Mesenchymal stem cell (in vitro differentiated cells and primary cell): ENCODE measurements at places on chromosomes 6 and 20.
A peak's percentile ranks its signal among the peaks of the same experiment; 100 is the strongest.

GRCh38 chr20:59623133-59623532, 18.8 kb downstream of the PHACTR3 start:
- H3K36me3 ChIP-seq = peaks cover 1% of the 10 kb centered on the region
- no peak overlapping the region for H3K27ac ChIP-seq
- H3K4me1 ChIP-seq = no peaks in the 10 kb centered on the region
- H3K27me3 ChIP-seq = no peaks in the 10 kb centered on the region
- H3K4me3 ChIP-seq = no peak overlapping the region

DNA sequence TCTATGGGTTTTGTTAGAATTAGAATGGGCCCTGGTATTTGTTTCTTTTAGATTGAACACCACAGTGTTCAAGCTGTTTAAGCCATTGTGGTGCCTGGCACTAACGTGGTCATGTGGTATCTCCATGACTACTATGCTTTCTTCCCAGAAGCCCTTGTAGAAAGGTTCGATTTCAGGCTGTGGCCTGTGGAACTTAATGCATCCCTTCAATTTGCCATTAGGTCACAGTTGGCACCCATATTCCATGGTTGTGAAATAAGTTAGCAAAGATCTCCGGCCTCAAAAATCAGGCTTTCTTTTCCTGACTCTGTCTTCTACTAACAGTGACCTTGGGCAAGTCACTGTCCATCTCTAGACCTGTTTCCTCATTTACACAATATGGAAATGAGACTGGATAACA, 31.3 kb upstream of the AAR2 start:
- H3K4me3 ChIP-seq = no peak overlapping the region
- H3K27me3 ChIP-seq = no peaks in the 10 kb centered on the region
- no peak for DNase-seq

GRCh38 chr6:36510365-36510764, 36.9 kb downstream of the STK38 start:
- peaks cover 8% of the 10 kb centered on the region for H3K4me1 ChIP-seq
- H3K4me3 ChIP-seq = no peak overlapping the region
- H3K36me3 ChIP-seq = peaks cover 32% of the 10 kb centered on the region
- DNase-seq = no peak

DNA sequence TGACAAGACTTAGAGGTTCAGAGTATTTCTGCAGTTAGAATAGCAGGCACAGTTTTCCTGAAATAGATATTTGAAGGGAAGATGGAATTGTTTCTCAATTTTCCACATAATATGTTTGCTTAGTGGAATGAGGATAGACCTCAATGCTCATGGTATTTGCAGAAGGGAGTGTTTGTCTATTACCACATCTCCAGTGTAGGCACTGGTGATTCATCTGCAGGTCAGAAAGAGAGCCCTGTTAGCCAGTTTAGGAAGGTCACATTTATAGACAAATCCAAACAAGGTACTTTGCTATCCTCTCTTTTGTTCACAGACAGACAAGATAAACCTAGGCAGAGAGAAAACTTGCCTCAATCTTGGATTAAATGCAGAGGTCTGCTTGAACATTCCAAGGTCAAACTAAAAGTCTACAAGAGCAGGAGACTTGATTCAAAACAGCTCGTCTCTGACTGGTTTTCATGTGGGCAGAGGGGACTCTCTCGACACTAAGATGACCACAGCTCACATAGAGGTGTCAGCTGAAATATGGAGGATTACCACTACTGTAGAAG, 22.8 kb downstream of the ISM1 start:
- no peak overlapping the region for H3K4me3 ChIP-seq
- DNase-seq = no peak
- no peaks in the 10 kb centered on the region for H3K36me3 ChIP-seq

- no peak overlapping the region for H3K27ac ChIP-seq
- H3K27me3 ChIP-seq = peaks cover 14% of the 10 kb centered on the region
- H3K4me3 ChIP-seq = no peak overlapping the region
These were observed 56.8 kb downstream of the EYA2 start for GRCh38 chr20:46951405-46951804.

DNA sequence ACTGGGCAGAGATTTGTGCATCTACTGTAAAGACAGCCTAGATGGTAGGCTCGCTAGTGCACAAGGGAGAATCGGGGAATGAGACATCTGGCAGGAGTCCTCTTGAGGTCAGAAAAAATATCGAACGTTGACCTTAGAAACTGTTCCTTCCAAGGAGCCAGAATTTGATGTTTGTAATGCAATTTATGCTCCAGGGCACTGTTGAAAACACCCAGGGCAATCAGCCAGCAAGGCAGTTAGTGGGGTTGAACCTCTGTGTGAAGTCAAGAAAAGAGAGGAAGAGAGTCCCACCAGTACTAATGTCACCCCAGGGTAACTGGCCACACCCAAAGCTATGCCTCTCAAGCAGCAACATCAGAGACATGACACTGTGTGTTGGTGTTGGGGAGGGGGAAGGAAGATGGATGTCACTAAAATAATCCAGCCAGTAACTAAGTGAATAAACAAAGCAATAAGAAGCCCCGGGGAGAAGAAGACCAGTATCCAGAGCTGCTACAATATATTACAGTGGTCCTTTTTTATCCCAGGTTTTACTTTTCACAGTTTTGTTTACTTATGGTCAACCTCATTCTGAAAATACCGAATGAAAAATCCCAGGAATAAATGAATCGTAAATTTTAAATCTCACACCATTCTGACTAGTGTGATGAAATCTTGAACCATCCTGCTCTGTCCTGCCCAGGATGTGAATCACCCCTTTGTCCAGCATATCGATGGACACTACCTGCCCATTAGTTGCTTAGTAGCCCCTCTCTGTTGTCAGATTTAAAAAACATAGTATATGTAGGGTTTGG, 32.9 kb upstream of the PDE10A start:
- H3K27me3 ChIP-seq = no peaks in the 10 kb centered on the region
- no peak for DNase-seq
- H3K27ac ChIP-seq = no peak overlapping the region
- peaks cover 9% of the 10 kb centered on the region for H3K4me1 ChIP-seq

DNA sequence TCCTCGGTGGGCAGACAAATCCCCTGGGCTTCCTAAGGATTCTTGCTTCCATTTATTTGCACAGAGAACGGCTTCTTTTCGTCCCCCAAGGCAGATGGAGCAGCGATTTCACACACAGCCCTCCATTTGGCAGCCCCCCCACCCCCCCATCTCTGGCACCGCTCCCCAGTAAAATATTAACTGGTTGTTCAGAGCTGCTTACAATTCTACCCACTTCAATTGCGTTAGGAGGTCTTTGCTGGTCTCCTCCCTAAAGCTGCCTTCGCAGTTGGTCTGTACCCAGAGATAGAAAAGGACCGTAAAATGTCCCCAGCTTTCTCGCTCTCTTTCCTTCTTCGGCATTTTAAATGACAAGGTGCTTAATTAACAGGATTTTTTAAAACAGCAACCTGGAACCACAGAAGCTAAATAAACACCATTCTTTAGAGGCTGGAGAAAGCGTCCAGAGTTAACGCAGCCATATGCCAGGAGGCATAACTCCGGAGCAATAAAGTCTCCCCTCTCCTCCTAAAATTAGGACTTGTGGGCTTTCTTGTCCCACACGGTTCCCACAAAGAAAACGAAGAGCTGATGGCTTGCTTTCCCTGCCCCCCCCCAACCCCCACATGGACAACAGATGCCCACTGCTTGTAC, 1.7 kb upstream of the ZMYND8 start:
- peak overlapping the region; percentile 100 for H3K27ac ChIP-seq
- no peaks in the 10 kb centered on the region for H3K36me3 ChIP-seq
- no peak overlapping the region for H3K4me3 ChIP-seq
- H3K27me3 ChIP-seq = no peaks in the 10 kb centered on the region
- no peak for DNase-seq

DNA sequence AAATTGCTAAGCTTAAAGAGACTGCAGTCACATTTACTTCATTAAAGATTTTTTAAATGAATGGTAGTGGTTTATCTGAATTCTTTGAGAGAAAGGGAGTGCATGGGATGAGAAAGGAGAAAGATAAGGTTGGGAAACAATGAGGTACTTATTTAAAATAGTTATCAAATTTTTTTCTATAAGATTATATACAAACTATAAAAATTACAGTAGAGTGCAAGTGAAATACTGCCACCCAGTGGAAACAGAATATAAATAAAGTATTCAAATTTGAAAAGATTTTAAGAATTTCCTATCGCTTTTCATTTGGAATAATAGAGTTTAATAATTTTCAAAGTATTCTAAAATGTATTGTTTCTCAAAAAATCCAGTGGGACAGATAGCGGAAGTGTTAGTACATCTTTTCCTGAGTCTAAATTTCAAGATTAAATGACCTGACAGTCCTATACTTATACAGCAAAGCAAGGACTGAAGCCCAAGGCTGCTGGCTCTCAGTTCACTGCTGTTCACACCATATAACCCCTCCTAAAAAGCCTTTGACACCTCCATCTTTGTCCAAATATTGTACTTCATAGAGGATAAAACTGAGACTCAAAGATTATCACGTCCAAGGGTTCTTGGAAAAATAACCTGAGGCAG, 31.1 kb downstream of the EPM2A start:
- H3K4me3 ChIP-seq = no peak overlapping the region
- no peaks in the 10 kb centered on the region for H3K27me3 ChIP-seq
- no peaks in the 10 kb centered on the region for H3K4me1 ChIP-seq
- no peaks in the 10 kb centered on the region for H3K36me3 ChIP-seq

DNA sequence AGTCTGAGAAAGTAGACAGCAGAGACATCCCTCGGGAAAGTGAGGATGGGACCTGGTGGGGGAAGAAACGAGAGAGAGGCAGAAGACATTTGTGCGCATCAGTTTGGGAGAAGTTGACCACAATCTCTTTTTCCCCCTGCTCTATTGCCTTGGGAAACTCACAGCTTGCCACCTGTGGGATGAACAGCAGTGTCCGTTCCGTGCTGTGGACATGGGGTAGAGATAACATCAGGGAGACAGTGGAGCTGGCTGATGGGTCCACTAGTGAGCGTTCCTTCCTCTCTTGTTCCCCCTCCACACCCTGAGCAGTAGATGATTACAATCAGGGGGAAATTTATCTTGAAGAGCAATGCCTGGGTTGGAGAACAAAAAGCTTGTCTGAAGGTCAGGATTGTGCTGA, 21.8 kb upstream of the RNF182 start:
- no peak overlapping the region for H3K27ac ChIP-seq
- no peak overlapping the region for H3K4me3 ChIP-seq
- H3K36me3 ChIP-seq = no peaks in the 10 kb centered on the region
- peaks cover 46% of the 10 kb centered on the region for H3K27me3 ChIP-seq
- DNase-seq = no peak

DNA sequence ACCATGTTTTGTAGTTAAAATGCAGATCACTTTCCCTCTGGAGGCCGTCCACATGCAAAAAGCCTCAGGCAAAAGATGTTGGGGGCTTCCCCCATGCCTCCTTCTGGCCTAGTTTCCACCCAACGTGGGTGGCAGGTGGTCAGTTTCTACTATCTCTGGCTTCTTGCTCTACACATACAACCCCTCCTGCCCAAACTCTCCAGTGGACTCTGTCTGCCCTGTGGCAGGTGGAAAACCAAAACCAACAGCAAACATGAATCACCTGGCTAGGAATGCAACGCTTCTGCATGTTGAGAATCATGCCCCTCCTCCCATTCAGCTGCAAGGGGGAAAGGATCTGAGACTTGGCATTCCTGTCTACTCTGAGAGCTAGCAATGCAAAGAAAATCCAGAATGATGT, 94.8 kb downstream of the MBOAT1 start:
- no peaks in the 10 kb centered on the region for H3K36me3 ChIP-seq
- H3K27me3 ChIP-seq = no peaks in the 10 kb centered on the region
- H3K4me1 ChIP-seq = peaks cover 3% of the 10 kb centered on the region

GRCh38 chr6:149332602-149333265, 15.2 kb downstream of the TAB2 start:
- no peak for DNase-seq
- no peaks in the 10 kb centered on the region for H3K36me3 ChIP-seq
- no peak overlapping the region for H3K27ac ChIP-seq
- H3K4me3 ChIP-seq = no peak overlapping the region
- H3K4me1 ChIP-seq = peaks cover 4% of the 10 kb centered on the region

GRCh38 chr20:61803915-61804751, 261.5 kb downstream of the TAF4 start:
- no peaks in the 10 kb centered on the region for H3K36me3 ChIP-seq
- H3K4me1 ChIP-seq = peaks cover 2% of the 10 kb centered on the region
- no peak overlapping the region for H3K27ac ChIP-seq
- DNase-seq = no peak
- H3K27me3 ChIP-seq = peaks cover 82% of the 10 kb centered on the region

DNA sequence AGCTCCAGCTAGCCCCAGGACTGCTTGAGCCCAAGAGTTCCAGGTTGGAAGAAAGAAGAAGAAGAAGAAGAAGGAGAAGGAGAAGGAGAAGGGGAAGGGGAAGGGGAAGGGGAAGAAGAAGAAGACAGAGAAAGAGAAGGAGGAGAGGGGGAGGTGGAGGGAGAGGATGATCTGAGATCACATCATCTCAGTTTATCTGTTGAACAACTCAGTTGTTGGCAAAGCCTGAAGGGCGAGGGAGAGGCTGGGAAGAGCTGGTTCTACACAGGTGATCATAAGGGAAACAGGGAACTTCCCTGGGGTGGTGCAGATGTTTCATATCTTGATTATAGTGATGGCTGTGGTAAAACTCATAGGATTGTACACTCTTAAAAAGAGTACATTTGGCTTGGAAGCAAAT, 3.1 kb upstream of the RRBP1 start:
- H3K4me1 ChIP-seq = peaks cover 6% of the 10 kb centered on the region
- H3K27me3 ChIP-seq = peaks cover 48% of the 10 kb centered on the region
- H3K36me3 ChIP-seq = no peaks in the 10 kb centered on the region
- H3K27ac ChIP-seq = no peak overlapping the region

DNA sequence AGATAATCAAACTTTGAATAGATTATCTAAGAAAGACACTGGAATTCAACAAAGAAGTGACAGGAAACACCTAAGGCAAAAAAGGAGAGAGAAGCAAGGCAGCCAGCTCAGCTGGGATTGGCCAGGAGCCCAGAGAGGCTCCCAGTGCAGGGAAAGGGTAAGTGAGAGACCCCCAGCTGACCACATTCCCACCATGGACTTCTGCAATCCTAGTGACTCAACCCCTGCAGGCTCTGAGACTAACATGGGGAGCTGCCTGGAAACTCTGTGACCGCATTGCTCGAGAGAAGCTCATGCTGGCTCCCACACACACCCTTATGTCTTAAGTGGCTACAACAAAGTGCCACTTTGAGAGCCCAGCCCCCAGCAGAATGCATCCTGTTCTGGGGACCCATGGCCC, 215.1 kb downstream of the PACRG start:
- H3K4me1 ChIP-seq = peaks cover 6% of the 10 kb centered on the region
- no peaks in the 10 kb centered on the region for H3K36me3 ChIP-seq
- DNase-seq = peak; percentile 78
- H3K27me3 ChIP-seq = no peaks in the 10 kb centered on the region
- no peak overlapping the region for H3K27ac ChIP-seq

GRCh38 chr6:161107779-161108730, 116.5 kb downstream of the MAP3K4 start:
- no peak for DNase-seq
- no peak overlapping the region for H3K27ac ChIP-seq
- peaks cover 85% of the 10 kb centered on the region for H3K36me3 ChIP-seq
- H3K27me3 ChIP-seq = no peaks in the 10 kb centered on the region
- peaks cover 2% of the 10 kb centered on the region for H3K4me1 ChIP-seq

- H3K4me1 ChIP-seq = no peaks in the 10 kb centered on the region
- DNase-seq = peak; percentile 36
- no peaks in the 10 kb centered on the region for H3K27me3 ChIP-seq
- H3K36me3 ChIP-seq = peaks cover 9% of the 10 kb centered on the region
- no peak overlapping the region for H3K4me3 ChIP-seq
These were observed 139.1 kb downstream of the KIF16B start for GRCh38 chr20:16434062-16434664.

GRCh38 chr20:13333793-13334192, 112.7 kb downstream of the ISM1 start:
- H3K4me3 ChIP-seq = no peak overlapping the region
- H3K4me1 ChIP-seq = peaks cover 10% of the 10 kb centered on the region
- H3K27ac ChIP-seq = no peak overlapping the region
- no peak for DNase-seq

GRCh38 chr6:153787341-153787606, 251.8 kb upstream of the OPRM1 start:
- H3K4me3 ChIP-seq = no peak overlapping the region
- H3K4me1 ChIP-seq = peaks cover 1% of the 10 kb centered on the region
- no peaks in the 10 kb centered on the region for H3K27me3 ChIP-seq
- H3K27ac ChIP-seq = no peak overlapping the region
- H3K36me3 ChIP-seq = no peaks in the 10 kb centered on the region
